Central memory CD8-positive, alpha-beta T cell (primary cell): ENCODE measurements at places on chromosomes 1 and 21.

GRCh38 chr1:12532405-12533315, 85.3 kb downstream of the DHRS3 start:
- no peak for DNase-seq

DNA sequence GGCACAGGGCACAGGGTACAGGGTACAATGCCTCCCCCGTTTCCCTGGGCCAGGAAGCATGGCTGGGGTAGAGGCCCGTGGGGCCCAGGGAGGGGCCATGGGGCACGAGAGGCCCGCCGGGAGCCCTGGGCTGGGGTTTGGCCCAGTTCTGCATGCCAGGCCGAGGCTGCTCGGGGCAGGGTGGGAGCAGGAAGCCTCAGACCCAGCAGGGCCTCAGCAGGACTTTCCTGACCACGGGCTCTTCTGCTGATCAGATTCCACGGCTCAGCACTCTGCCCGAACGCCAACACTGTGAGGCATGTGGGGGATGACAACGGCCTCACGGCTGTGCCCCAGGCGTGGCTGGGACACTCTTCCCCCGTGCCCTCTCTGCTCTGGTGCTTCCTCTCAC, 104.3 kb downstream of the NPHP4 start:
- no peak for DNase-seq

DNA sequence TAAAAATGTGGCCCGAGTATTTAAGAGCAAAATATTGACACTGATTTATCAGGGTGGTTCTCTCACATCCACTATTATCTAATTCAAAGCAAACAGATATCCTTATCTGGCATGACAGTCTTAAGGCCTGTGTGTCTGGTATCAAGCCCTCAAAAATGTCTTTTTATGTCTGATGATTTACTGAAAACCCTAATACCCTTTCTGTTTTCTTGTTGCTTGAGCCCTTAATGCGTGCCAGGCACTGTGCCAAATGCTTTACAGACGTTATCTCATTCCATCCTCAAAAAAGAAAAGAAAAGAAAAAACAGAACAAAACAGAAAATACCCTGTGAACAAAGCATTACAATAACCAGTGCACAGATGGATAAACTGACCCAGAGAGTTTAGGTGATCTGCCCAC, 5.7 kb downstream of the DUSP23 start:
- no peak for DNase-seq

- DNase-seq, result no peak
Measured at GRCh38 chr1:239293350-239294110, 92.8 kb upstream of the CHRM3 start.

DNA sequence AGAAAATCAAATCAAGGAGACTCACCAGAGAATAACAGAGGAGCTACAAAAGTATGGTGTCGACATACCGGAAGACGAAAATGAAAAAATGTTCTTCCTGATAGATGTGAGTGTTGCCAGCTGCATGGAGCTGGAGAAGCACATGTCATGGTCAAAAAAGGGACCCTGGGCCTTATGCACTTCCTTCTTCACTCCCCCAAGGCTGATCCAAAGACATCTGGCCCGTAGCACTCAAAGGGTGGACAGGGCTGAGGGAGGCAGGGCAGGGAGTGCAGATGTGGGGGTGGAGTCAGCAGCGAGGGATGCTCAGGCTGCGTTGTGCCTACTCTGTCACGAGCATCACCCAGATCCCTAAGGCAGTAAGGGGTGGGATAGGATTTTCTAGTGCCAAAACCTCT, 19.4 kb downstream of the MX1 start:
- DNase-seq, result no peak

DNA sequence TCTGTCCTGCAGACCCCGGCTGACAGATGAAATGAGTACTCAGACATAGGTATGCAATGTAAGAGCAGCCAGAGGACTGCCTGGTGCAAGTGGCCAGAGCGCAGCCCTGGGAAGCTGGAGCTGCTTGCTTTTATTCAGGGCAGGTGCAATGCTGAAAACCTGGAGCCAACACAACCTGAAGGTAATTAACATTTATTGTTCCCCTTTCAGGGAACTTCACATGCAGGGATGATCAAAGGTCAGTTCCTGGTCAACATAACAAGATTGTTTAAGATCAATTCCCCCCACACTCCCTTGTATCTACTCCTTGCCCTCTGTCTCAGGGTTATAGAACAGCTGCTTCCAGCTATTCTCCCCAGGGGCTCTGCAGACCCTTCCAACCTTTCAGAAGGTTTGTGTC, 48.7 kb upstream of the PRELP start:
- no peak for DNase-seq

DNA sequence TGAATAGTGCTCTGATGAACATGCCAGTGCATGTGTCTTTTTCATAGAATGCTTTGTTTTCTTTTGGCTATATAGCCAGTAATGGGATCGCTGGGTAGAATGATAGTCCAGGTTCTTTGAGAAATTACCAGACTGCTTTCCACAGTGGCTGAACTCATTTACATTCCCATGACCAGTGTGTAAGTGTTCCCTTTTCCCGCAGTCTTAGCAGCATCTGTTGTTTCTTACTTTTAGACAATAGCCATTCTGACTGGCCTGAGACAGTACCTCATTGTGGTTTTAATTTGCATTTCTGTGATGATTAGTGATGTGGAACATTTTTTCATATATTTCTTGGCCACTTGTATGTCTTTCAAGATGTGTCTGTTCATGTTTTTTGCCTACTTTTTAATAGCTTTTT, 784.5 kb downstream of the USP25 start:
- DNase-seq, result no peak

- no peak for DNase-seq
Measured at GRCh38 chr1:213171711-213172110, 120.7 kb downstream of the RPS6KC1 start.

- DNase-seq, result no peak
Measured at GRCh38 chr1:155951753-155952504, 10.5 kb downstream of the RXFP4 start.

DNA sequence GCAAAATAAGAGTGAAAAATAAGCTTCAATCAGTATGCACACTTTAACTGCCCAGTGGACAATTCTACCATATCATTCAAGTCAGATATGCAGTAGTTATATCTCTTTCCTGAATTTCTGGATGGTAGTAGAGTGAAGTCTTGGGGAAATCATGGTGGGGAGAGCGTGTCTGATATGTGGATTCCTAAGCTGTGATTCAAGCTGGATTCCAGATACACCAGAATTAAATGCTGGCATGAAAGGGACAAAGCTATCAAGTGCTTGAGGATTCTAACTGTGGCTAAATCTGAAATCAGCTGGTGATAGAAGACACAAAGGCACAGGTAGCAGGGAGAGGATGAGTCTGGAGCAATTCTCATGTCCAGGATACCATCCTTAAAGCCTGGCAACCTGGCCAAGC, 323.5 kb downstream of the DUSP10 start:
- no peak for DNase-seq

GRCh38 chr1:3577711-3578432, 33.4 kb downstream of the MEGF6 start:
- no peak for DNase-seq
